G401 (cell line): ENCODE measurements at places on chromosomes 5 and 9.

GRCh38 chr9:95726756-95727155 is 148.7 kb upstream of the ERCC6L2 start:
- peak; percentile 78 for DNase-seq

- DNase-seq, result no peak
Observed at GRCh38 chr5:113092683-113093082, 116.1 kb downstream of the DCP2 start.

DNA sequence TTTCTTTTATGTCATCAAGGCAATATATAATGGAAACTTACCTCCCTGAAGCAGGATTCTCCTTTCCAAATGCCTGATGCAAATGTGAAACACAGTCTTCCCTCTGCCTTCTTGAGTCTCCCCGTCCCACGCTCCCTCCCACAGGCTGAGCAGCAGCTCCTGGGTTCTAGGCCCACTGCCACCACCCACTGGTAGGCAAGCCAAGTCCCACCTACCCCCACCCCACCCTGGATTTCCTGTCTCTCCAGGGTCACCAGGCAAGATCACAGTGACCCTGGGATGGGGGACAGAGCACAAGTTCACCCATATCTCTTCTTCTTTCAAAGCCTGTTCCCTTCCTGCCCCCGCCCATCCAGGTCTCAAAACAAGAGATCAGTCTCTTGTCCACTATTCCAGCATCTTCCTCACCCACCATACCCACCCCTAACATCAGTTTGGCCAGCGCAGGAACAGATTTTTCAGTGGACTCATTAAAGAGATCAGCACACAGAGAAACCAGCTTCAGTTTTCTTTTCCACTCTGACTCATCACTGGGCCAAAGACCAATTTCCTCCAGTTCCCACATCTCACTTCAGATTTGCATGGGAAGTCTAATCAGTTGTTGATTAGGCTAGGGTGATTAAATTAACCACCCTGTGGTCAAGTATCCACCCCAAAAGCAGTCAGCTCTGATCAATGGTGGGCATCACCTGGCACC is 151.5 kb downstream of the ACTL7B start:
- no peak for DNase-seq

DNA sequence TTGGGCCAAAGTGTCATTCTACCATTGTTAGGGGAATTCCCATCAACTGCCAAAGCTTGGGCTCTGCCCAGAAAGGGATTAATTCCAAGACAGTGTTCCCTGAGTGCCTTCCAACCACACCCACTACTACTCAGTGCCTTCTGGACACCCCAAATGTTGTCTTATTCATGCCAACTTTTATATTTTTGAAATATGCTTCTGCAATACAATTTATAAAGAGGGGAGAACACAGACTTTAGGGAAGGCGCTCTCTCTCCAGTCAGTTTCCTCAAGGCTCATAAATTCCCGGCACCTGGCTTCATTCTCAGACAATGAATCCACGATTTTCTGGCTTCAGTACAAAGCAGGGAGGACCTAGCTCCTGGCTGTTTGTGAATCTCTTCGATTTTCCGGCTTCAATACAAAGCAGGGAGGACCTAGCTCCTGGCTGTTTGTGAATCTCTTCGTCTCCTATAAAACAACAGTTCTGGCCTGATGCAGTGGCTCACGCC is 120.1 kb upstream of the MYO10 start:
- peak; percentile 89 for DNase-seq

- DNase-seq, result no peak
Observed at GRCh38 chr9:128114326-128115186, 13.0 kb downstream of the PTGES2 start.

DNA sequence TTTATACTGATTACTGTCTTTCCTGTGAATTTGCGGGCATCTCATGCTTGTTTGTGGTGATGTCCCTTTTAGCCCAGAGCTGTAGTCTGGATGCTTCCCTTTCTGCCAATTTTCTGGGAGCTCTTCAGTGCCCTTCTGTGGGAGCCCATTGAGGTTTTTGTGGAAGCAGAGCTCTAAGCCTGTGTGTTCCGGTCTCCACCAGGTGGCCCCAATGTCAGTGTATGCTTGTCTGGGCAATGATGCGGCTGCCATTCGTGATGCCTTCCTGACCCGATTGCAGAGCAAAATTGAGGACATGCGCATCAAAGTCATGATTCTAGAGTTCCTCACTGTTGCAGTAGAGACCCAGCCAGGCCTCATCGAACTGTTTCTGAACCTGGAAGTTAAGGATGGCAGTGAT is 35.1 kb downstream of the SH3GLB2 start:
- DNase-seq, result peak; percentile 86

- DNase-seq, result peak; percentile 71
Observed at GRCh38 chr9:105881654-105882349, 187.5 kb downstream of the TMEM38B start.

DNA sequence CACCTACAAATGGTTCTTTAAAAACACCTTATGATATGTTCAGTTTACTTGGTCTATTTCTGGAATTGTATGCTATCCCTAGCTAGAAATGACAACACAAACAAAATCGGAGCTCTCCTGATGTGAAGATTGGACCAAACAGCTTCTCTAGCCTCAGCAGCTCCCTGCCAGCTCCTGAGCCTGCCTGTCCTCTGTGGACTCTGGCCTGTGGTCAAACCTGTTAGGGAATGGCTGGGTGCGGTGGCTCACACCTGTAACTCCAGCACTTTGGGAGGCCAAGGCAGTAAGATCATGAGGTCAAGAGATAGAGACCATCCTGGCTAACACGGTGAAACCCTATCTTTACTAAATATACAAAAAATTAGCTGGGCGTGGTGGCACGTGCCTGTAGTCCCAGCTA is 195.3 kb downstream of the GAS1 start:
- no peak for DNase-seq

DNA sequence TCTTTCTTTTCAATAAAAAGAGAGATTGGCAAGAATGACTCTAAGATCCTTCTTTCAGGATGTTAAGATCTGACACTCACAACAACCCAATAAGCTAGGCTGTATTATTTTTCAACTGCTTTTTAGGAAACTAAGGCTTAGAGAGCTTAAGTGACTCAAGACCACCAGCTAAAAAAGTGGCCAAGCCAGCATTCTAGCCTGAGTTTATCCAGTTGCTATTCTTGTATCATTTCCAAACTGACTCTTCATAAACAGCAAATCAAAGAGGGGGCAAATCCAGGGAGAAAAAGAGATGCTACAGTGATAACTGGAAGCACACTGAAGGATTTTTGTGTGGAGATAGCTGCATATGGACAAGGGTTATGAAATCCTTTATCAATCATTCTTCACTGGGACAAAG is 47.1 kb downstream of the TMEM252 start:
- peak; percentile 24 for DNase-seq

- DNase-seq, result no peak
Observed at GRCh38 chr9:116873937-116874914, 187.1 kb downstream of the TRIM32 start.

DNA sequence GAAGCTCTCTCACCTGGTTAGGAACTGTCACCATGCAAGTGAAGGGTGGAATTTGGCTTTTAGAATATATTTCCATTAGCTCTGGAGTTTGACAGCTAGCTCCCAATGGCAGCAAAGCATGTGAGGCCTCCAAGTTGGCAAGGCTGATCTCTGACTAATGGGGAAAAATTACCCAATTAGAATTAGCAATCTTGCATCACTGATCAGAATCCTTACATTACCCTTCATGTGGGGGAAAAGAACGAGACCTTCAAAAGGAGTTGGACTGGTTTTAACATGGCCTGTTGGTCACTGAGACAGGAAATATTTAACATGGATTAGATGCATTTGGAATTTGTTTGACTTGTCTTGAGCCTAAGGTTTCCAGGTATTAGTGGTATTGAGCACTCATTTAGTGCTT is 192.3 kb upstream of the GDNF start:
- no peak for DNase-seq

- no peak for DNase-seq
Observed at GRCh38 chr5:42522783-42523182, 99.5 kb downstream of the GHR start.

DNA sequence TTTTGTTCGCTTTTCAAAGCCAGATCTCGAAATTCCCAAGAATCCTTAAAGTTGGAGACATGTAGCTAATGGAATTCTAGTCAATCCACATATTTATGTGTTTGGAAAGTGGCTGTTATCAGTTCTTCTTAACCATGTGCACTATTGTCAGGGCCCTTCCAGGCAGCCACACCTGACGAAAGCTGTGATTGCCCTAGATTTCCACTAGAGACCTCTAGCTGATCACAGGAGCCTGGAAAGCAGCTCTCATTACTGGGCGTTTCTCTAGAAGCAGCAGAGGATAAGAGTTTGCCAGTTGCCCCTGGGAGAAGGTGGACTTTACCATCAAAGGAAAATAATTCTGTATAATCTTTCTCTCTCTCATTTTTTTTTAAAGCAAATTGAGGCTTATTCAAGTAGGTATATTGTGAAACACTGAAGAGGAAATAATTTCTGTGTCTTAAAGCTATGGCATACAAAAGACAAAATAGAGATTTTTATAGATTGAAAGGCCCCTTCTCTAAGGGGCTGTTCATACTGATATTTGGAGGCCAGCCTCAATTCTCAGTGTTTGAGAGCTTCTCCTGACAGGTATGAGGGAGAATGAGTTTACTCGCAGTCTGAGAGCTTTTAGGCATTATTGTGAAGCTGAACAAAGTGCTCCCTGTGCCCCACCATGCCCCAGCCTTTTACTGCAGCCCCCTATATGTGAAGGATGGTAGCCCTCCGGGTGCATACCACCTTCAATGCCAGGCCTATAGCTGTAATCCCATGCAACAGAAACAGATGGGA is 405.4 kb upstream of the ACTBL2 start:
- DNase-seq, result peak; percentile 23

GRCh38 chr9:89657295-89657694 is 52.5 kb downstream of the GADD45G start:
- DNase-seq, result no peak

GRCh38 chr5:165360784-165361542 is 1855.5 kb downstream of the MAT2B start:
- no peak for DNase-seq

DNA sequence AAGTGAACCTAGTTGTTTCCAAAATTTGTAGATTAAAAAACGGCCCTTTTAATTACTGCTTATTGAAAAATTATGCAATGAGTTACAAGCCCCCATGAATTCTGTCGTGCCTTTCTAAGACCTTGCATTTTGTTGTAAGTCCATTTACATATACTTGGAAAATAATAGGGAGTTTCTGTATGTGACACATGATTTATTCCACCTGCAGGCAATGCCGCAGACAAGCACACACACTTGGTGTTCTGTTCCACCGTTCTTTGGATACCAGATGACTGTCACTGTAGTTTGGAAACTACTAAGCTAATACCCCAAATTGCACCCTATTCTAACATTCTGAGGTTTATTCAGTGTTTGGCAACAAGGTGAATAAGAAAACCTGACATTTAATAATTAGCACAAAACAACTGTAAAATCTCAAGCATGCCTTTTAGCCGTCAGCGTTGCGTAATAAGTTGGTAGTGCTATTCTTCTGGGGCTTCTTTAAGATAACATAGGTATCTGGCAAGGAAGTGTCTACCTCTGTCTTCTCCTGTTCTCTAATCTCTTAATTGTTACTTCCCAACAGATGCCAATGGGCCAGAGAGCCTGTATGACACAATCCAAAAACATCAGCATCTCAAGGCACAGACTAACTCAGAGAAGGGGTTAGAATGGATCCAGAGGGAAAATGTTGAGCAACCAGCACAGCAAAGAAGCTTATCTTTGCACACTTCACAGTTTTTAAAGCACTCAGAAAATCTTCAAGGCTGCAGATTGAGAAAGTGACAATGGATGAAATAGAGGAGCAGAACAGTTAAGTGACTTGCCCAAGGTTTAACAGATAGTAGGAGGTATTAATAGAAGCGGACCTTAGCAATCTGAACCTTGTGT is 48.2 kb upstream of the DPYSL3 start:
- DNase-seq, result no peak

DNA sequence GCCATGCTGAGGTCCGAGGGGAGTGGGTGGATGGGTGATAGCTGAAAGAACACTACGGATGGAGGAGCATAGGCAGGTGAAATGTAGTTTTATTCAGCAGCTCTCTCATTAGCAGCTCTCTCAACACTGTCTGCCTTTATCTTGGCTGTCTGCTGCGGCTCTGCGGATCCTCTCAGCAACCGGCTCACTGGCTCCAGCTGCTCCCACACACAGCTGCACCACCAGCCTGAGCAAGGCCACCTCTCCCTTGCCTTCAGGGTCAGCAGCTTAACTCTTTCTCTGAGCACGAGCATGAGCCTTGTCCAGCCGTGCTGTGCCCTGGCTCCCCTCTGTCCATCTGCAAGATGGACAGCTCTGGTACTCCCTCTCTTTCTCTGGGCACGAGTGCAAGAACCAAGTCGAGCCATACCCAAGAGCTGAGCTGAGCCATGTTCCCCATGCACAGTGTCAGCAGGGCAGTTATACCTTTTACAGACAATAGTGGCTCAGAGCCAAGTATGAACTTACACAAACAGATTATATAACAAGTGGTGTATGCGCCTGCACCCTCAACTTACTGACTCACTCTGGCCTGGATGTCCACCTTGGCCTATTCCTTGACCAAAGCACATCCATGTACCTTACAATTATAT is 108.5 kb downstream of the MACIR start:
- no peak for DNase-seq

GRCh38 chr5:154865466-154866184 is 7.2 kb downstream of the CNOT8 start:
- DNase-seq, result no peak

- no peak for DNase-seq
Observed at GRCh38 chr5:59206132-59206581, 623.3 kb downstream of the RAB3C start.

DNA sequence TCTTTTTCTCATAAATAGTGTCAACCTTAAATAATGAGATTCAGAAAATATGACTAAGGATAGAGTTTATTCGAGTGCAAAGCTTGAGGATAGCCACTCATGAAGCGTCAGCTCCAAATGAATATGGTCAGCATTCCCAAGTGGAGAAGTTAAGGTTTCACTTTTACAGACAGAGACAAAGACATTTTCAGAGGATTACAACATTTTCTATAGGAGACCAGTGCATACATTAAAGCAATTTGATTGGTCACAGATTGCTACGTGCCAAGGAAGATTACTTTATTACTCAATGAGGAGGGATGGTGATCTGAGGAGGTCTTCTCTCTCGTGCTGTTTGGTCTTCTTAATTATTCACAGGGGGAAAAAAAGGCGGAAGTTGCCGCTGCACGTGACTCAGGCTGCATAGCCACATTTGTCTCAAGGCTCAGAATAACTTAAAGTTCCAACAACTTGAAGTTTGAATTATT is 60.1 kb upstream of the SPATA31C2 start:
- DNase-seq, result no peak

DNA sequence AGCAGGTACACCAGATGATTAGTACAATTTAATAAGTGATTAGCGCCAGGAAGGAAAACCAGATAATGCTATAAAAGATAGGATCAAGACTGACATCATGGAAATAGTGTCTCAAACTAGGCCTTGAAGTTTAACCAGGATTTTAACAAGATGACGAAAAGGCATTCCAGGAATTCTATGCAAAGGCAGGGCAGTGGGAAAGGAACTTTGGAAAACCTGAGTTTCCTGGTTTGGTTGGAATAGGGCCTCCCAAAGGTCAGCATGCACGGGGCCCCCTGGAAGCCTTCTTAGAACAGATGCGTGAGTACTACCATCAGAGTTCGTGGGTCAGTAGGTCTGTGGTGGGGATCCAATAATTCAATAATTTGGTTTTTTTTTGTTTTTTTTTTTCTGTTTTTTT is 935.2 kb upstream of the DMAC1 start:
- DNase-seq, result no peak

GRCh38 chr9:1454616-1455347 is 404.6 kb downstream of the DMRT2 start:
- no peak for DNase-seq
